Activated CD8-positive, alpha-beta T cell treated with anti-CD3 and anti-CD28 coated beads for 36 hours (primary cell): ENCODE measurements at places on chromosomes 5 and 9. TPM values are rescaled to one million over a fixed set of nuclear protein-coding genes. Genes with fewer than 3 reads are reported as not detected.
A peak's percentile ranks its signal among the peaks of the same experiment; 100 is the strongest.

The C9orf153 gene
- 0.40 TPM for total RNA-seq

The PCSK5 gene
- total RNA-seq, result 5.2 TPM

The PHF24 gene
- total RNA-seq, result 0.11 TPM

The WDR31 gene
- total RNA-seq, result 1.3 TPM

The GCNT4 gene
- 2.1 TPM for total RNA-seq

The GDA gene
- not detected for total RNA-seq

The TMC1 gene
- total RNA-seq, result not detected

The CCDC183 gene
- 0.34 TPM for total RNA-seq

The GRIA1 gene
- not detected for total RNA-seq

The CATSPER3 gene
- total RNA-seq, result 0.31 TPM

The TTC23L gene
- total RNA-seq, result 0.22 TPM

DNA sequence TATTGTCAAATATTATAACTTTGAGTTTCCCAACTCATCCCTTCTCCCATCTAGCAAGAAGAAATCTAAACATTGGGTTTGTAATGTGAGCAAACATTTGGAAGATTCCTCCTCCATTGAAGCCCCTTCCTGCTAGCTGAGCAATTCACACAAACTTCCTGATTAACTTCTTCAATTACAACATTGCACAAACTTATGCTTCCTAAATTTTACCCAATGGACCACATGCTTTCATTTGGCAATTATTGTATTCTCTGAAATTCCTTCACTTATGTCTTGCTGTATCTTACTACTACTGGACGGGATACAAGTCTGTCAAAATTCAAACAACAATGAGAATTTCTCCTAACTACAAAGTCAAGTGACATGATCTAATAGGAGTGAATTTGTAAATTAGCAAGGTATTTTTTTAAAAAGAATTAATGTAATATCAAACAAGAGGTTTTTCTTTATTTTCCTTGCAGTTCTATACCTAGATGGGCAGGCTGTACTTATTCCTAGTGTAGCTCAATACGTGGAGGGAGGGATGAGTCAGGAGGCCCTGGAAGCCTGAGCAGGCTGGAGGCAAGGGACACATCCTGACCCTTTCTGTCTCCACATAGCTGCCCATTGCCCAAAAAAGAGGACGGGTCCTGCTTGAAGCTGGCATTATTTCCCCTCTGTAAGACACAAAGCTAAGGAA lies 11.8 kb upstream of the IFNW1 start:
- no peak for DNase-seq

GRCh38 chr9:123434619-123435240 lies 78.7 kb downstream of the CRB2 start:
- DNase-seq, result no peak

DNA sequence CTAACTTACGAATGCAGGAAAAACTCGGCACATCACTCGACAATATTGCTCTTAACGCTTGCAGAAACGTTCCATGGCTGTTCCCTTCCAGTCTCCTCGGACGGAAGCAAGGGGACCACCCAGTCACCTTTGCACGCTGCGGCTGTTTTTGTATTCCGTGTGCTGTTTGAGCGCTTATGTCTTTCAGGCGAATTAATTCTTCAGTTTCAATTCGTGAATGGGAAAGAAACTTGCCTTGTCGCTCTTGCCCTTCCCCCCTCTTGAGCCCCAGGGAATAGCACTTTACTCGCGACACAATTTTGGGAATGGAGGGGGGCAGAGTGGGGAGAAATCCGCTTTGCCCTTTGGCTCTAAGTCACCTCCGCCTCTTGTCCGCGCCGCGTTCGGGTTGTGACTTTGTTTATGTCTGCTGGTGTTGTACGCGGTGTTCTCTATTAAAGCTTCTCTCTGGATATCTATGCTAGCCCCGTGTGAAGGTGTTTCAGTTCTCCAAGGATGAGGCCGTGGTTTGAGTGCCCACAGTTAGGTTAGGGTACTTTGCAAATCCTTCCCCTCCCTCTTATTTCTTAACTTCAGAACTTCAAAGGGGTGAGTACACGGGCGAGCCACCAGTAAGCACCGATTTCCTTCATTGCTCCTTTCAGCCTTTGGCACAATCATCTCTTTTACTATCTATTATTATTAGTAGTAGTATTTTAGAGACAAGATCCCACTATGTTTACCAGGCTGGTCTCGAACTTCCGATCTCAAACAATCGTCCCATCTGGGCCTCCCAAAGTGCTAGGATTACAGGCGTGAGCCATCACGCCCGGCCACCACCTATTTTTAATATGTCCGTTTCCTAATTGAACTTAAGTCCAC lies 2.7 kb downstream of the FOXB2 start:
- no peak for DNase-seq

DNA sequence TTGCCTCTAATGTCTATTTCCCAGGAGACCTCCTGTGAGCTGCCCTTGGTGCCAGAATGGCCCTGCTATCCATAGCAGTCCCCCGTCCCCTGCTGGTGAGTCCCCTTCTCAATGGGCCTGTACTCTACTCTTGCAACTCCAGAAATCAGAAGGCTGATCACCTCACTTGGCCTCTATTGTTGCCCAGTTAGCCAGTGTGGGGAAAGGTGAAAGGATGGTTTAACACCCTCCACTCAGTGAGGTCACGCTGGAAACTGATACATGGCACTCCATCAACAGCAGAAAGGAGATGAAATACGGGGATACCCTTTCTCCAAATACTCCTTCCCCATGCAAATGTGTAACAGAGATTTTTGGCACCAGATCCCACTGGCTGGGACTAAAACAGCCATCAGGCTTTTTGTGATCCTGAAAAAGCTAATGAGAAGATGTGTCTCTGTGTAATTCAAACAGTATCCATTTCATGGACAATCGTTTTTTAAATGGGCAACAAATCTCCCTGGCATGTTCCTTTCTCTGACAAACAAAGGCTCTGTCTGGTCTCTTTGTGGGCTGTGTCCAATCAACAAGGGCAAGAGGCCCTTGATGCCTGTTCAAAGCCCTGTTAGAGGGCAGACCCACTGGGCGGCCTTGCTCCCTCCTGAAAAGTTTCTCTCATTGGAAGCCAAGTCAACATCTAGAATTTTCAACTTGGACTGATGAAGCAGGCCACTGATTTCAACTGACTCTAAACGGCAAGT lies 343.7 kb downstream of the SPOCK1 start:
- no peak for DNase-seq

- no peak for DNase-seq
These were observed 913.4 kb upstream of the ACO1 start for GRCh38 chr9:31471010-31471409.

GRCh38 chr5:140054086-140054689 lies 11.1 kb upstream of the NRG2 start:
- no peak for DNase-seq

DNA sequence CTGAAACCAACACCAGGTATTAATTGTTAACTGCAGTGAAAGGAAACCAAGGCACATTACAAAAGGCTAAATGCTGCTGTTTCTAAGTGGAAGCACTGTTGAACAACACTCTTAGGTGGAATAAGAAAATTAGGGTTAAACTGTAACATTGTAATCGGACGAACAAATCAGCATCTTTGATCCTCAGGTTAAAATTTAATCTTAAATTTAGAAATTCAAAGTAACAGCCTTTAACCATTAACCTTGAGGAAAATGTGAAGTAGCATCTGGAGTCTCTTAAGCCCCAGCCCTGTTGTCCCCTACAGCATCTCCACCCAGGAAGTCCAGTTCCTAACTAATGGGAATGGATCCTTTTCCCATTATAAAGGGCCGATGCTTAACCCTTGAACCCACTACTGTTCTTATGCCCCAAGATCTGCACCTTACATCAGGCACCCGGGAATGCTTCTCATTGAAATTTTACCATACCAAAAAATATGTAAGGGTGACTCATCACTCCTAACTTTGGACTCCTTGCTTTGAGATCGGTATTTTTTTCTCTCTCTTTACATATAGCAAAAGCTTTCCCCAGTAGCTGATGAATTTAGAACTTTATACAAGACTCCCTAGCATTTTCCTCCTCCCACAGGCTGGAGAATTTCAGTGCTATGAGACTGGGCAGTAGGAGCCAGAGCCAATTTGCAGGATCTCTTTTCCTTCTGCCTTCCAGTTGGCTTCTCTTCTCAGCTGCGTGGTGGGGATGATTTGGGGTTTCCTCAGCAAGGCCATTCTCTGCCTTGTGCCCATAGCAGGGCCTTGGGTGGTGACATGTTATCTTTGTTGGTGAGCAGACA lies 32.0 kb upstream of the ITGA2 start:
- DNase-seq, result no peak

GRCh38 chr5:6405591-6405990 lies 27.2 kb upstream of the MED10 start:
- DNase-seq, result no peak

GRCh38 chr5:41112486-41113455 lies 41.6 kb upstream of the MROH2B start:
- no peak for DNase-seq

DNA sequence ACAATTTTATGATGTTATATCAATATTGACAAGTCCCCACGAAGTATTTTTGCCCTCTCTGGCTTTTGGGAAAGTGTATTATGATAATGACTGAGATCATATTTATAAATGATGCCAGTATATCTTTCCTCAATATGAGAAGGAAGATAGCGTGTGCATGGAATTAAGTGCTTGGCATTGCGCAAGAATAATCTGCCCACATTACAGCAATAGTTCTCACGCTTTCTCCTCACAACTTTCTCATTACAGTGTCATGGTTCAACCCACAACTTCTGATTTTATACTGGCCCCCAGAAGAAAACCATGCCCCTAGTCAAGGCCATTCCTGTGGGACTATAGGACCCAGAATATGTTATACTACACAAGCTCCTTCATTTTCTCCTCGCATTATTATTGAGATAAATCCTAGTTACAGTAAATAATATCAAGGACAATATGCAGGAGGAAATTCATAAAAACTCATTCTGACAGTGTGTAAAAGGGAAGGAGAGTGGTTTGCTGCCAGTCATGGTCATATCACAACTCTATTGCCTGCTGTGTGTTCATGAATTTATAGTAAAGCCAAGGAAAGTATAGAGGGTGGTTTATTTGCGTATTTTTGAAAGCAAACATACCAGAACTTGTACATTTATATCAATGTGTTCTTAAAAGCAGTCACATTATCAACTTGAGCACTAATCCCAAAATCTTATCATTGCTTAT lies 114.1 kb downstream of the PIK3R1 start:
- no peak for DNase-seq

GRCh38 chr9:106622164-106622487 lies 240.8 kb upstream of the ZNF462 start:
- no peak for DNase-seq

GRCh38 chr5:150532151-150532550 lies 24.2 kb downstream of the NDST1 start:
- DNase-seq, result no peak

DNA sequence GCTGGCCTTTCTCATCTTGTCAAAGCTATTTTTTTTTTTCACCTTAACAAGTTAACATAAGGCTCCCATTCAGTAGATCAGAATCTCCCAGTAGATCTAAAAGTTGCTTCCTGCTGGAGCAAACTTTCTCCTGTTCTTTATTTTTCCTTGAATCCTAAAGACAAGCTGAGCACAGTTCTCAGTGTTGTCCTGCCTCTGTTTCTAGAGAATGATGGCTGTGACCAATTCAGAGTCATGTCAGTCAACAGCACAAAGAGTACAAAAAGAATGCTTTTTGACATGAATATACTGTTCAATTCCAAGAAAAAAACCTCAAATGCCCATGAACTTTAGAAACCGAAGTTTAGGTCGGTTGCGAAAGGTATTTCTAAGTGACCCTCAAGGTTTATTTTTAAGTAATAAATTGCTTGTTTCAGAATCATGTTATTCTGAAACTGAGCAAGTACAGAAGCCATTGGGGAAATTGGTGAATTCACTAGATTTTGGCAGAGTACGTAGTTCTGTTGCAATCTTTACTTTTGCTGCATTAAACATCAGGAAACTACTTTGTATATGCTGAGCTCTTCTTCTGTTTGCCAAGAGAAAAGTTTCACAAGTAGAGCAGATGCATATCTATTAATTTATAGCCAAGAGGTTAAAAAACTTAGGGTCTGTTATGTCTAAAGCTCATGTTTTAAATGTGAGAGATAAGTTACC lies 161.7 kb upstream of the RPS23 start:
- no peak for DNase-seq

- no peak for DNase-seq
These were observed 22.3 kb downstream of the FAM78A start for GRCh38 chr9:131253891-131254491.

DNA sequence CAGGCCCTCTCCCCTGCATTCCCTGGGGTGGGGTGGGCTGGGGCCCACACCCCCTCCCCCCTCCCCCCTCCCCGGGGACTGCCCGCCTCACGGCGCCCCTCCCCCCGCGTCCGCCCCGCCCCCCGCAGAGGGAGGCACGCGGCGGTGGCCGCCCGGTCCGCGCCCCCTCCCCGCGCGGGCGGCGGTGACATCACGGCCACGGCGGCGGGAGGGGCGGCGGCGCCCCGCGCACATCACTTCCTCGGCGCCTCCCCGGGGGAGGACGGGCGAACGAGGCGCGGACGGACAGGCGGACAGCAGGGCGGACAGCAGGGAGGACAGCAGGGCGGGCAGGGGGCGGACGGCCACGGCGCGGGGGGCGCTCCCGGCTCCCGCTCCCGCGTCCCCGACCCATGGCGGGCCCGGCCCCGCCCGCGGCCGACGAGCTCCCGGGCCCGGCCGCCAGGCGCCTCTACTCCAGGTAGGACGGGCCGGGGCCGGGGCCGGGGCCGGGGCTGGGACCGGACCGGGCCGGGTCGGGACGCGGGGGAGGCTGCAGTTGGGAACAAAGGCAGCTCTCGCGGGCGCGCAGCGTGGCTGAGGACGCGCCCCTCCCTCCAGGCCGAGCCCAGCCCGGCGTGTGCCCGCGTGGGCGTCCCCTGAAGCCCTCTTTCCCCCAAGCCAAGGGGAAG lies at the start of gene GPSM1:
Gene GPSM1, plus strand, starts transcription at position 236 of the 671 bp plus-strand sequence. Its CDS starts 157 bp downstream, at position 393.
- peak; percentile 50 for DNase-seq

DNA sequence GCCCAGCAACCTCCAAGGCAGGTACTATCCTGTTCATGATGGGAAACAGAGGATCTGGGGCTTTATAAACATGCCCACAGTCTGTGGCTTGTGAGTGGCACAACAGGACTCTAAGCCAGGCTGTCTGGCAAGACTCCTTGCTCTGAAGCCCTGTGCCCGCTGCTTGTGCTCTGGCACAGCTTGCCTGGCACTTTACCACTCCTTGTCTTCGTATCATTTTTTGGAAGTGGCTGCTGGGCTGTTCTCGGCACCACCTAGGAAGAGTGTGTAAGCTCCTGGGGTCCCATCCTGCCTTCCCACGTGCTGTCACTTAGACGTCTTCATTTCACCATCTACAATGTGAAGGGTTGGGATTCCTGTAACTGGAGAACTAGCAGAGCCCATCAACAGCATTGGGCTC lies 59.3 kb upstream of the GLRX start:
- no peak for DNase-seq

DNA sequence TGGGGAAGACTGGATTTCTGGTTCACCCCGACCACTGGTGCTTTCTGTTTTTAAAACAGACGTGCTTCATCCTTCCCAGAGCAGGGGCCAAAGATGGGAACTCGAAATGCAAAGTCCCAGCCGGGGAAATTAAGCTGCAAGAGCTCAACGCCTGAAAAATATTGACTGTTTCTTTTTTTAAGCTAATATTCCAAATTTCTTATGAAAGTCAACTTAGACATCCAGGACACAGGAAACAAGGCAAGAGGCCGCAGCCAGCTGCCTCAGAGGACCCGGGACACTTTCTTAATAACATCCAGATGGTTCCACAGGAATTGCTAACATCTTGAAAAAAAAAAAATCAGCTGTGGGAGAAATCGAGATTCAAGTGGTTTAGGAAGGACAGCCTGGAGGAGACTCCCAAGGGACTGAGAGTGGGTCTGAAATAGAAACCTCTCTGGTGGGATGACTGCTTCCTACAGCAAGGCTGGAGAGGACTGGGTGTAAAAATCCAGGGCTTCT lies 144.9 kb downstream of the FGF1 start:
- DNase-seq, result no peak

- DNase-seq, result no peak
These were observed 1.1 kb upstream of the GPSM1 start for GRCh38 chr9:136326061-136326760.

- no peak for DNase-seq
These were observed 774.2 kb upstream of the COX7C start for GRCh38 chr5:85843535-85843934.
